ENCODE measurements at places on chromosomes 2 and 18.

DNA sequence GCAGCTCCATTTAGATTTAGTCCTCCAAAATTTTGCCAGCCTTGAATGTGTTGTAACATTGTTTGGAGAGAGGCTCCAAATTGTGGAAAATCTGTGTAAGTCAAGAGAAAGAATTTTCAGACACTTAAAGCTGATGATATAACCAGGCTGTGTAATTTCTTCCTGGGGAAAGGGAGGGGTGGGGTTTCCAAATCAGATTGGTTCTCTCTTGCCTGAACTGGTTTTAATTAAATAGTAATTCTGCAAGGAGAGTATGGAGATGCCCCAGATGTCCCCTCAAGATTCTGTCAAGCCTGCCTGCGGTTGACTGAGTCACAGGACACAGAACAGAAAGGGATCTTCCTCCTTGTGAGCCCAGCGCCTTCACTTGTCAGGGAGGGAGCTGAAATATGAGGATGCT is 54.5 kb downstream of the C18orf63 start:
- DNase-seq: no peak

GRCh38 chr2:11550302-11550701 is 16.5 kb downstream of the GREB1 start:
- DNase-seq: no peak

DNA sequence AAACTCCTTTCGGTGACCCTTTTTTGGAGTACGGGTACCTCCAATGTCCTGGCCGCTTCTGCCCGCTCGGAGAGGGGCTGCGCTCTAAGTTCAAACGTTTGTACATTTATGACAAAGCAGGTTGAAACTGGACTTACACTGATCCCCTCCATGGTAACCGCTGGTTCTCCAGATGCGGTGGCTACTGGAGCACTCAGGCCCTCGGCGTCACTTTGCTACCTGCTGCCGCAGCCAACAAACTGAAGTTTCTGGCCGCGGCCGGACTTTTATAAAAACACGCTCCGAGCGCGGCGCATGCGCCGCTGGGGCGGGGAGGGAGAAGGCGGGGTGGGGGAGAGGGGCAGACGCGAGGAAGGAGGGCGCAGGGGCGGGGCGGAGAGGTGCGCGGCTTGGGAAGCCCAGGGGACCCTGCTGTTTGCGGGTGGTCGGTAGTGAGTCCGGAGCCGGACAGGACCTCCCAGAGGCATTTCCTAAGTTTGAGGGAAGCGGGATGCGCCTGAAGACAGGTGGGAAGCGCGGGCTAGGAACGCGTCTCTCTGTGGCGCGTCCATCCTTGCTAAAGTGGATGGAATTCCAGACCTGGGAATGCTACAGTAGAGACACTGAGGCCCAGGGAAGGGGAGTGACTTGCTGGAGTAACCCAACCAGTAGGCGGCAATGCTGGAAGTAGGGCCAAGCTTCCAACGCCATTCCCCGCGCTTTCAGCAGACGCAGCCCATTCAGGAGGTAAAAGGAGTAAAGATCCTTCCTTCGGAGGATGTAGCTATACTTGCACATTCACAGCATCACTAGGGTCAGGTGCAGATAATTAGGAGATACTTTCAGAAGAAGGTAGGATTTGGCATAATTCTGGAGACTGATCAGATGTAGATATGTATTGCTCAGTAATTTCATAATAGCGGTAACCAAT is at the start of gene CXCR4:
Gene CXCR4 (minus strand): TSS at position 241 of the 910 bp plus-strand sequence. CDS start 89 bp downstream, at position 152.
- peak; percentile 48 for DNase-seq

DNA sequence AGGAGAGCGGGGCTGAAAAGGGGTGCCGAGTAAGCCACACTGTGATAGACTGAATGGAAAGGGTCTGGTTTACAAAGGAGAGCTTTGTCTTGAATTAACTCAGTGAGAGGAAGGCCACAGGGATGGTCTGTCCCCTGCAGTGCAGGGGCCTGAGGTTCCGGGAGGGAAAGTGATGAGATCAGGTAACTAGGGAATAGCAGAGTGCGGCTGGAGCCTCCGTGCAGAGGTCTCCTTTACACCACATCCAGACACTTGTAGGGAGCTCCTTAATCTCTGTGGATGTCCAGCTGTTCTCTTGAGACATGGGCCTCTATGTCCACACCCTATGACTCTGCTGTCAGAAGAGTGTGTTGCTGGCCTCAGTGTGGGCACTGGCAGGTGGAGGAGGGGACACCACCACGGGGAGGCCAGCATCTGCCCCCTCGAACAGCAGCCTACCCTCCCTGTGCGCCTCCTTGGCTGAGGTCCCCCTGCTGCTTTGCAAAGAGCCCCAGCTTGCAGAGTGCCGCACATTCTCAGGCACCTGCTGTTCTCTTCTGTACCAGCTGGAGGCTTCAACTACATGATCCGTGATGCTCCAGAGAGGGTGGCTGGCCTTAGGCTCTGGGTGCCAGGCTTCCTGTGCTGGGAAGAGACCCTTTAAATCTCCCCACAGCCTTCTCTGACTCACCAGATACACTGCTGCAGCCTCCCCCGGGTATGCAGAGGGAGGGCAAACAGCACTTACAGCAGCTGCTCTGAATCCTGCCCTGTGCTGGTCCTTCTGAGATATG is 25.9 kb downstream of the ENOSF1 start:
- DNase-seq: no peak

DNA sequence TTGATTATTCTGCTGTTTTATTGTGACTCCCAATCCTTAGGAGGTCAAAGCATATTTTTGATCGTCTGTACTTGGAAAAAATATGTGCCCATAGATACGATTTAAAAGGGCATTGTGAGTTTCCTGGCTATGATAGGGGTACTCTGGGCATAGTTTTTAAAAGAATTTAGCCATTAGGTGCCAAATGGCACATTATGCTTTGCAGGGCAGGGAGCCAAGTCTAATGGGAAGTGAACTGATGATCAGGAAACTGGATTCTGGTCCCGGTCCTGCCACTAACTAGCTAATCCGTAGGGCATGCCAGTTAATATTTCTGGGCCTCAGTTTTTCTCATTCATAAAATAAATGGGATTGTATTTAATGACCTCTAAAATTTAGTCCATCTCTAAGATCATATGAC is 189.3 kb downstream of the LTBP1 start:
- DNase-seq: no peak

GRCh38 chr18:5979971-5980457 is 84.7 kb upstream of the TMEM200C start:
- no peak for DNase-seq

DNA sequence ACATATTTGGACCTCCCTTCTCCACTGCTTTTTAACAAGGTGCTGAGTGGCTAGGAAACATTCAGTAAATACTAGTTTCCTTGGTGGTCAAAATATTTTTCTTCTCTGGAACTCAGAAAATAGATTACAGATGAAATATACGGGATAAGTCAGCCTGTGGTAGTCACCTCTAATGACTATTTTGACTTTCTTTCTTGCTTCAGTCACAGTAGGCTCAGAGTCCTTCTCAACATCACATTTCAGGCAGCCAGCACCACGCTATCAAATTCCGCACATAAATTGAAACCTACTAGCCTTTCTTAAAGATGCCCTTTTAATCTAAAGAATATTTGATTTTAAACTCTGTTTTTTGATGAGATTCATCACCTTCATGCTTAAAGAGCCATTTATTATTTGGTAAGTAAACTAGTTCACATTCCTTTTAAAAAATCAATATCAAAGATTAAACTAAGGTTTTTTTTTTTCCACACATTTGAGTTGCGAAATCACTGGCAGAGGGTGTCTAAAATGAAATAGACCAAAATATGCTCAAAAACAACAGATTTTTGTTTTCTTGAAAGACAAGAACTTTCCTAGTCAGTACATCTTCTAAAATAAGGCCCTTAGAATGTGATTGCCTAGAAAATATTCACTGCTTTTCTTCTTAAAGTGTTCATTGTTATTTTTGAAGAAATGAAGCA is 181.5 kb downstream of the NRXN1 start:
- no peak for DNase-seq

DNA sequence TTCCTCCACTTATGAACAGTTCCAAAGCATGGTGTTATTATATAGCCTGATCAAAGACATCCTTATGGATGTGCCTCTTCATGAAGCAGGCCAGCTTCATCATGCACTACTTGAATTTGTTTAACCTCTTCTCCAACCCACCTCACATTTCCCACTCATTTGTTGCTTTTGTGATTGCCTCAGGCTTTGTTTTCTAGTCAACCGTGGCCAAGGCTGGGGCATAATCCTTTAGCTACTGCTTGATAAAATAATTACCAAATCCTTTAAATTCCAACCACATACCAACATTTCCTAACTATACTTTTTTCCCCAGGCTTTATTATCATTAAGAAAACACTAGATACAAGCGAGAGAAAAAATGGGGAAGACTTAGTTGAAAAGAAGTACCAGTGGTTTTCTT is 39.6 kb upstream of the SCN1A start:
- DNase-seq: no peak

DNA sequence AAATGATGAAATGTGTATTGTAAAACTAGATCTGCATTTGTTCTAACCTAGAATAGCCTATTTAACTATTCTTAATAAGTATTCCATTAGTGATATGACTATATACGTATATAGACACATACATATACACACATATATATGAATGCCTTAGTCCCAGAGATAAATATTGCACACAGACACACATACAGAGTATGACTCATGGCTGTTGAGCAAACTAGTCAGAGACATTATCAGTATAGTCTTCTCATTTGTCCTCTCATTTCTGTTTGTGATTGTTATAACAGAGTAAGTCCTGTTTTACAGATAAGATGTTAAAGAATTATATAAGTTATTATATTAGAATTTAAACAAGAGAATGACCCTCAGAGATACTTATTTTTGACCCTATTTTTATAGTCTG is 202.5 kb downstream of the CCDC102B start:
- DNase-seq: no peak

- no peak for DNase-seq
These were observed 38.3 kb upstream of the ASB18 start for GRCh38 chr2:236302555-236302954.

DNA sequence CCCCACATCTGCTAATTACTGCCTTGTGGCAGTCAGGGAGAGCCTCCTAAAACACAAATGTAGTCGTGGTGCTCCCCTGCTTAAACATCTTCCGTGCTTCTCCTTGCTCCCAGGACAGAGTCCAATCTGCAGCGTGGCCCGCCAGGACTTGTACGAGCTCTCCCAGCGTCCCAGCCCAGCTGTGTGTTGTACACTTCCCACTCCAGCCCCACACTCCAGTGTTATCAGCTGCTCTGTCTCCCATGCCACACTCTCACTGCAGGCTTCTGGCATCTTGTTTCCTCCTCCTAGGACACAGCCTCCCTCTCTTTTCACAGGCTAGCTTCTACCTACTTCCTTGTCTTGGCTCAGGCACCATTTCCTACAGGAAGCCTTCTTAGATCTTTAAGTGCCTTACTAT is 199.4 kb downstream of the ALPK2 start:
- no peak for DNase-seq

All from caudate nucleus (tissue), 63 donors.